ENCODE measurements at places on chromosomes 7 and 10.

DNA sequence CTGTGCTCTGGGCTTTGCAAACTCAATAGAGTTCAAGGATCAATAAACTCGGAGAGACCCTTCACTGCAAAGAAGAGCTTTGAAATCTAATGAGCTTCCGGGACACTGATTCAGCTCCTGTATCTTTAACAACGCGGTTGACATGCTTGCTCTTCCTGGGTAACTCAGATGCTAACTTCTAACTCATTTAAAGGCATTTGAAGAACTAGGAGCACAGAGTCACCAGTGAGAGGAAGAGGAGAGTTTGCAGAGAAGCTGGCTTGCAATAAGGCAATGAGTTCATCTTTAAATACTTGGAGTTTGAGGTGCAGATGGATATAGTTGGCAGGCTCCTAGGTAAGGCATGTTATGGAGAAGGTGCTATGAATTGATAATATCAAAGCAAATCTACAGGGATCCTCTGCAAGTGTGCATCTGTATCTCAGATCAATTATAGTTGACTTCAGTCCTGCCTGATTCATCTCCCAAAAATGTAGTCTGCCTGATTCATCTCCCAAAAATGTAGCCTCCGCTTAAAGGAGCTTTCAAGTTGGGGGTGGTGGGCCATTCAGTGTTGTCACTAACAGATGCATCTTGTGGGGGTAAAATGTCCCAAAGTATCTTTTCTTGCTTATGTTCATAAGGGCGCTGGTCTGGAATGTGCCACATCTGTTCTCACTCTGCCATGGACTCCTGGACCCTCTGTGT lies 182.5 kb upstream of the PRSS58 start:
- no peak for DNase-seq

- DNase-seq, result no peak
These were observed 308.4 kb upstream of the POM121L12 start for GRCh38 chr7:52726986-52727385.

GRCh38 chr10:8283986-8284385 lies 229.5 kb downstream of the GATA3 start:
- DNase-seq, result no peak

DNA sequence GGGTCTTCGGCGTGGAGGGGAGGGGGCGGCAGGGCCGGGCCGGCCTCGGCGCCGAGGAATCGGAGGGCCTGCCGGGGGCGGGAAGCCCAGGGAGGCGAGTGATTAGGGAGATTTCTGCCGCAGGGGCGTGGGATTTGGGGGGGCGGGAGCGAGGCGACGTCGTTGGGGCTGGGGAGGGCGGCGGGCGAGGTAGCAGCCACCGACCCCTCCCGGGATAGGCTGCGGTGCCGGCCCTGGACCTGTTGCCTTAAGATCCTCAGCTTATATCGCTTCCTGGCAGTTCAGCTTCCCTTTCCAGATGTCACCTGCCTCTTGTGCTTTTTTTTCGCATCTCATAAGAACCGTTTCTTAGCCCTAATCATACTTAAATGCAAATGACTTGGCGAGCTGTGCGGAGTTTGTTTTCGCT lies 655 bp downstream of the LMTK2 start:
- no peak for DNase-seq

DNA sequence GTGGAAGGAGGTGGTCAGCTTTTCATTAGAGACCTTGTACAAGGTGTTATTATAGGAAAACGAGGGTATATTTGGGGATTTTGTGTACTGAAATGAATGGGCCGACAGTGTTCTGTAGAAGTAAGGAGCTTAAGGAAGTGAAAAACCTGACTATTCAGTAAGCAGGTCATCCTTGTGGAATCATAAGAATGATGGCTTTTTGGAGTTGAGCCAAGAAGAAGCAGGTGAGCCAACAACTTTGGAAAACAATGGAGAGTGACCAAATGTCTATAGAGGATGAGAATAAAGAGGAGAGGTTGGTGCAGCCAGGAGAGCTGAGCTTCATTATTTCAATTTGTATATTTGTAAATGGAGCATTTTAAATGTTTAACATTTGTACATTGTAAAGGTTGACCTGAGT lies 595.7 kb downstream of the CCSER2 start:
- no peak for DNase-seq

DNA sequence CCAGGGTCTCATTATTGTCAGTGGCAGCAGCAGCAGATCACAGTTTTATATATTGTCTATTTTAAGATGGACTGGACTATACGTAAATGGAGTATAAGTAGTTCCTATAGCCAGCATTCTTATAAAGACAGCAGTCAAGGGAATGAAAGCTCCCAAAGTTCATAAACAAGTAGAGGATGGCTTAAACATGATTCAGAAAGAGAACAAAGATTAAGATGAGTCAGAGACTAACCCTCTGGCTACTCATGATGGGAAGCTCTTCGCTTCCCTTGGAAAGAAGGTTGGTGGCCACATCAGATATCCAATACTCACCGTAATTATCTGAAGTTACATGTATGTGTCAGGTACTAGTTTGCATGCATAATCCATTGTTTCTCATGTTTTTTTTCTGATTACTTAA lies 277.0 kb downstream of the INHBA start:
- no peak for DNase-seq

DNA sequence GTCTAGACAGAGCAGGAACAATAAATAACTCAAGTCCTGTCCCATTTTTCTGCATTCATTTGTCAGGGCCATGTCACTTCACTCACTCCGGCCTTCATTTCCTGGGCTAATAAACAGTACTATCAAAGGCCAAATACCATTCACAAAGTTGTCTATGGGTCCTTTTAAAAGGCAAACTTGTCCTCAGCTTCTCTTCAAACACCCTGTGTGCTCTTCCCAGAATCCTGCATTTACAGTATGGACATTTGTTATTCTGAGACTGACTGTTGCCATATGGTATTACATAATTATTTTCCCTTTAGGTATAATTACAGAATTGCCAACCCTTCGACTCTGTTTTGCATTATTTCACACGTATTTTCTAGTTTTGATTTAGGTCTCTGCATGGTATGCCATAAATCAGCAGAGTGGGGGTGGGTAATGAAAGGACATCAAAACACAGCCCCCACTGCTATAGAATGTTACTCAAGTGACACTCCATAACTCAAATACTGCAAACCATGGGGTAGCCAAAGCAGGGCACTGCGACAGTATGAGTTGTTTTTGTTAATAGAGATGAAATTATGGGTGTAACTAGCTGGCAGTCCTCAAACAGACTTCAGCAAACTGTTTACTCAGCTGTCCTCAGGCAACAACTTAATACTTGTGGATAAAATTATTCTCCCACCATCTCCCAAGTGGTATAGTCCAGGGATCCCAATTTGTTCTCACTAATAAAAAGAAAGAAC lies 183.7 kb downstream of the TRIL start:
- no peak for DNase-seq

- DNase-seq, result no peak
These were observed 46.1 kb downstream of the ARMH3 start for GRCh38 chr10:102009801-102010425.

- no peak for DNase-seq
These were observed 55.9 kb downstream of the ELFN1 start for GRCh38 chr7:1725766-1726630.

- DNase-seq, result no peak
These were observed 62.3 kb downstream of the LHPP start for GRCh38 chr10:124523901-124524300.

- DNase-seq, result no peak
These were observed 455.6 kb downstream of the INHBA start for GRCh38 chr7:41247143-41247865.

- no peak for DNase-seq
These were observed 288.7 kb downstream of the LRMDA start for GRCh38 chr10:75720157-75720556.

DNA sequence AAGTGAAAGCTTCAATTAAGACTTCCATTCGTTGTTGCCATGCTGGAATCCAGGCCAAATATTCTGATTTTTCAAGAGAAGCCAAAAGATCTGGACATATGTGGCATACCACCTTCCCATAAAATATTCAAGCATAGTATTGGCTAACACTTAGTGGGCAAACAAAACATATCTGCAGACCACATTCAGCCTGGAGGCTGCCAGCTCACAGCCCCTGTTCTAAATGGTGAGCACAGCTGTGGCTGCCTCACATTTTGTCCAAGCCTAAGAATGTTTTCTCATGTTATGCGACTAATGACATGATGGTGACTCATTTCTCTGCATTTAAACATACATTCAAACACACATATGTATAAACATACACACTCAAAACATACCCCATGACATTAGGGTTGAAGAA lies 10.6 kb upstream of the CALU start:
- DNase-seq, result no peak

GRCh38 chr10:104057717-104058116 lies 28.0 kb downstream of the COL17A1 start:
- DNase-seq, result no peak

- no peak for DNase-seq
These were observed 763.3 kb downstream of the SORCS1 start for GRCh38 chr10:106401161-106401560.

DNA sequence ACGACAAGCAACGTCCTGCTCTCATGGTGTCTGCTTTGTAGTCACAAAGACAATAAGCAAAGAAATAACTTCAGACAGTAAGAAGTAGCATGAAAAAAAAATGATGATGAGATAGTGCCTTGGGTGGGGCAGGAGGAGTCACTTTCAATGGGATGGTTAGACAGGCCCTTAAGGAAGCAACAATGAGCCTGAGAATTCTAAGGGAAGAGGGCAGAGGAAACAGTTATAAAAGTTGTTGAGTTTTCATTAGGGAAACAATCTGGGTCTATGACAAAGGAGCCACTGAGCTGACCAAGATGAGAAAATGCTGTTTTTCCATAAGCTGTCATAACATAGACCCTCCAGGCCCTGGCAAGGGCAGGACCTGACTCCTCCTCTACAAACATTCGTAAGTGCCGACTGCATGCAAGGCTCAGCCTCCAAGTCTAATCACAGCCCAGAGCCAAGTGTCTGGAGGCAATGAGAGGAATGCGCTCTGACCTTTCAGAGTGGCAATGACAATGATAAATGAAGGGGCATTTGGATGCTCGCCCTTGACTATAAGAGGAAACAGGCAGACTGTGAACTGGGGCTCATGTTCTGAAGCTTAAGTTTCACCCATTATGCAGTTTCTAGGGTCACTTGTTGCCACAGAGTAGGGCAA lies 43.7 kb downstream of the PPP1R3C start:
- no peak for DNase-seq

GRCh38 chr10:119477444-119477843 lies 65.1 kb downstream of the RGS10 start:
- no peak for DNase-seq

DNA sequence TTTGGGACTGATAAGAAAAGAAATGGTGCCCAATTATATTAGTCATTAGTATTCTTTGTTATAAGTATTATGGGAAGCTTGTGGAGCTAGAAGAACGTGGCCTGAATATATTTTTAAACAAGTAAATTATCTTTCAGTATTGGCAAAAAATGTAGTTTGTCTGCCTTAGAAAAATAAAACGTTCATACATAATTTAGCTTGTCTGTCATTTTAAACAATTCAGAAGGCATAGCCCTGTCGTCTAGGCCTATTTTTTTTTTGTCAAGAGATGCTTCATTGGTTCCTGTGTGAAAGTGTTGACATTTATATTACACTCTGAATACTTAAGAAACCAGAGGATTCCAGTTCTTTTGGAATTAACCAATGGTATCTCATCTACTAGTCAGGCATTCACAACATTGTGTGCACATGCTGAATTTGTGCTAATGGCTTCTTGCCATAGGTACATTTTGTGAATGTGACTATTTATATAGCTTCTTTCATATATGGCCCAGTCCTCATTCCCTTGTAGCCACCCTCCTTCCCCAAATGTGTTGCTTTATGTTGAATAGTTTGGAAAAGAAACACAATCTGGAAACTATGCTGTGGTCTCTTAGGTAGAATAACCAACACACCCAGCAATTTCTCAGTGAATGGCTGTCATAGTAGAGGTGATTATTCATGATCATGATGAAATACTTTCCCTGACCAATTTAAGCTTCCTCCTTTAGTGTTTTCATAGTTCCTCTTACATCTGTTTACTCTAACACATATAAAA lies 435.8 kb downstream of the EXOC4 start:
- no peak for DNase-seq

DNA sequence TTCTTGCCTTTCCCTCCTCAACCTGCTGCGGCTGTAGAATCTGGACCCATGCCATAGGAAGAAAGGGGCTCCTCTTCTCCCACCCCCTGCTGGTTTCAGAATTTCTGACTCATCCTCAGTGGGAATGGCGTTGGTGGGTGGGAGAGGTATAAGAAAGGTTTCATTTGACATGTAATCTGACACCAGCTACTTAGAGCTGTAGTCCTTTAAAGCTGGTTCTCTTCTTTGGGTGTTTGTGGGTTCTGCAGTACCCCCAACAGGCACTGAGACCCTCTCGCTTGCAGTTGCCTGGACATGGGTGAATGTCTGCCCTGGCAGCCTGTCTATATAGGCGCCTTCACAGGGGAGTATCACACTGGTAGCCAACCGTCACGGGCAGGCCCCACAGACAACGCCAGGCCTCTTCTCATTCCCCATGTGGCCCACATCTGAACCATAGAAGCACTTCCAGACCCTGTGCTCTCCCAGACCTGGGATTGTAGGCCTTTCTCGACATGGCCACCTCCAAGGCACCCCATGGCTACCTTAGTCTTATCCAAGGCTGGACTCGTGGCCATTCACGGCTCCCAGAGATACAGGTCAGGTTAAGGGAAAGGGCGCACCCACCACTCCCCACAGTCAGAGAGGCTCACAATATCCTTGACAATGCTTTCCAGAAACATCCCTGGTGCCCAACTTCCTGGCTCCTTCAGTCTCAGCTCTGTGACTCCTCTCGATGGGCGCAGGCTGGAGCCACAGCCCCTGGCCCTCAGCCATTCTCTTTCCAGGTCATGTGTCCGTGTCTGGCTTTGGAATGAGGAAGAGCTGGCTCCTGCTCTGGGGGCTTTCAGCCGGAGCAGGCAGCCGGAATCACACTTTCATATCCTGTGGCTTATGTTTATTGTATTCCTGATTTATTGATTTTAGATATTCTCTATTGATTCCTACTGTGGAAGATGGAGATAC lies 17.5 kb downstream of the ZNF862 start:
- no peak for DNase-seq

- DNase-seq, result peak; percentile 5
These were observed 1.1 kb downstream of the MARVELD1 start for GRCh38 chr10:97714401-97715258.

DNA sequence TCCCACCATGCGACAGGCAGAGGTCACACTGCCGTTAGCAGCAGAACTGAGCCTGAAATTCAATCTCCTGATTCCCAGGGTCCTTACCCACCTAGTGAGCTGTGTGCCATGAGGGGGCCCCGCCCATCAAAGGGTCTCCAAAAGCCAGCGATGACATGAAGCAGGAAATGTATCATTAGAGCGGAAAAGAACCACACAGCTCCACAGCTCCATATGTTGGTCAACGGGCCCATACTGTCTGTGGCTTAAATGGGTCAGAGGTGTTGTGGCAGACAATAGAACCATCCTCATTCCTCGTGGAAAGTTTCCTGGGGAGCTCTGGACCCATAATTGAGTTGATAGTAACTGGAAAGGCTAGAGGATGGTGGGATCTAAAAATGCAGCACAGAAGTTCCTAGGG lies 68.1 kb upstream of the PODXL start:
- DNase-seq, result no peak

- no peak for DNase-seq
These were observed 7.9 kb upstream of the RALA start for GRCh38 chr7:39615350-39615975.

All from stimulated activated CD4-positive, alpha-beta T cell treated with anti-CD3 and anti-CD28 coated beads, Interleukin-4, amount 100 ng/mL, for 1 hour (primary cell).